ENCODE measurements at places on chromosomes 3 and 15. TPM values are rescaled to one million over a fixed set of nuclear protein-coding genes. Genes with fewer than 3 reads are reported as not detected.

TMEM207 gene
- total RNA-seq = not detected

ECE2 gene
- not detected for total RNA-seq

MELTF gene
- total RNA-seq = 4.0 TPM

IL17RE gene
- total RNA-seq = 0.78 TPM

HIGD2B gene
- not detected for total RNA-seq

RASL12 gene
- total RNA-seq = 23.3 TPM

HTR3E gene
- total RNA-seq = not detected

GOLGA8S gene
- total RNA-seq = 0.30 TPM

CRBN gene
- 46.6 TPM for total RNA-seq

CYP11A1 gene
- total RNA-seq = 0.24 TPM

CPEB1 gene
- 1.9 TPM for total RNA-seq

PROK2 gene
- total RNA-seq = 0.41 TPM

RSL24D1 gene
- 41.0 TPM for total RNA-seq

GUCA1C gene
- total RNA-seq = not detected

SPRED1 gene
- 9.9 TPM for total RNA-seq
